ENCODE measurements at places on chromosomes 6 and 20.

DNA sequence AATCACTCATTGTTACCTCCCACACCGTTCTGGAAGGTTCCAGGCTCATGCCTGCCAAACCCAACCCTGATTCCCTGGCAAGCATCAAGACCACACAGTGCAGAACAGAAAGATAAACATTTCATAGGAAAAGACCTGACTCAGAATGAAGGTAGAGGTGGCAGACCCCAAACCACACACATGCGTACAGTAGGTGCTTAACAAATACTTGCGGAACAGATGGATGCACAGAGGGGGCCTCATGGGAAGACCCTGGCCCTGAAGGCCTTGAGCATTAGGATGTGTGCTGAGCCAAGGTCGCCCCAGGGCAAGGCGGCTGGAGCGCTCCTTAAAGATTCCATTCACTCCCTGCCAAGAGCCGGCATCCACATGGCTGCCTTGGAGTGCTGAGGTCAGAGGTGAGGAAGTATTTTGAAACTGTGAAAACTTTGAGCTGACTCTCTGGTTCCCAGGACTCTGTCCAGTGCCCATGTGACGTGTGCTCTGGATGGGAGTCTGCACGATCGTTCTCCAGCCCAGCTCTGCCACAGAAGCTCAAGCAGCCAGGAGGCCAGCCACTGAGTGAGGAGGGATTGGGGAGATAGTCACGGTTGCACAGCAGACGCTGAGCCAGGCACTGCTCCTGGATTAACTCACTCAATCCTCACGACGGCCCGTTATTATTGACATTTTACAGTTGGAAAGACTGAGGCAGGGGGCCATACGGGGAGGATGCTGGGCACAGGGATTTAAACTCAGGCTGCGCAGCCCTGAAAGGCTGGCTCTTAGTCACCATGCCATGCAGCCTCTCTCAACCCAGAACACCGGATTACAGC lies 65.5 kb upstream of the AFDN start:
- DNase-seq = peak; percentile 49

GRCh38 chr20:12110711-12111110 lies 193.0 kb downstream of the BTBD3 start:
- peak; percentile 52 for DNase-seq

GRCh38 chr6:11761744-11762620 lies 16.6 kb downstream of the ADTRP start:
- peak; percentile 52 for DNase-seq

DNA sequence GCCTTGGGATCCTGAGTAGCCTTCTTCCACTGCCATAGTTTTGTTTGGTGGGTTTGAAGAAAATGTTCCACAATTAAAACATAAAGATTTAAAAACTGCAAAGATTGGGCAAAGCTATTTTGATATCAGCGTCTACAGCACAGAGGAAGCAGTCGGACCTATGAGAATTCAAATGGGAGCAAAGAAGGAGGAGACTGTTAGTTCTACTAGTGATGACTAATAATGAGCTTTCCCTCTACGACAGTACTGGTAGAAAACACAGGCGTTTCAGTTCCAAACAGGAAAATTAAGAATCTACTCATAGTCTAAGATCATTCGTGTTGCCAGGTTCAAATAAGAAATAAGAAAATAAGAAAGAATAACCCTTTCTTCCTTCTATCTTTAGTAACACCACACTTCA lies 121.2 kb downstream of the INSM1 start:
- DNase-seq = peak; percentile 72

GRCh38 chr20:23149623-23150279 lies 63.6 kb upstream of the CD93 start:
- DNase-seq = peak; percentile 80

Measured in M059J (cell line).